CD4-positive, alpha-beta T cell treated with Interleukin-4 for 4 hours (primary cell): ENCODE measurements at places on chromosomes 1 and 21.

GRCh38 chr1:108357802-108358201 is 92.3 kb upstream of the NBPF6 start:
- DNase-seq = no peak

GRCh38 chr1:216390956-216391355 is 32.3 kb downstream of the USH2A start:
- DNase-seq = no peak

DNA sequence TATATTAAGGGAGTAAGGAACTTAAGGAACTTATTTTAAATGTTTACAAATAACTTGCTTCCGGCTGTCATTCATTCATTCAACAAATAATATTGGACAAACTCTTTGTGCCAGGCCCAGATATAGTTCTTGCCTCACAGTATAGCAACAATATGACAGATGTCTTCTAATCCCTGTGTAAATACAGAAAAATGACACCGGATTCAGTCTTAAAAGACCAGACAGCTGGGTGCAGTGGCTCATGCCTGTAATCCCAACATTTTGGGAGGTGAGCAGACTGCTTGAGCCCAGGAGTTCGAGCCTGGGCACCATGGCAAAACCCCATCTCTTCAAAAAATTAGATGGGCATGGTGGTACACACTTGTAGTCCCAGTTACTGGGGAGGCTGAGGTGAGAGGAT is 23.7 kb downstream of the EIF2B3 start:
- DNase-seq = no peak

DNA sequence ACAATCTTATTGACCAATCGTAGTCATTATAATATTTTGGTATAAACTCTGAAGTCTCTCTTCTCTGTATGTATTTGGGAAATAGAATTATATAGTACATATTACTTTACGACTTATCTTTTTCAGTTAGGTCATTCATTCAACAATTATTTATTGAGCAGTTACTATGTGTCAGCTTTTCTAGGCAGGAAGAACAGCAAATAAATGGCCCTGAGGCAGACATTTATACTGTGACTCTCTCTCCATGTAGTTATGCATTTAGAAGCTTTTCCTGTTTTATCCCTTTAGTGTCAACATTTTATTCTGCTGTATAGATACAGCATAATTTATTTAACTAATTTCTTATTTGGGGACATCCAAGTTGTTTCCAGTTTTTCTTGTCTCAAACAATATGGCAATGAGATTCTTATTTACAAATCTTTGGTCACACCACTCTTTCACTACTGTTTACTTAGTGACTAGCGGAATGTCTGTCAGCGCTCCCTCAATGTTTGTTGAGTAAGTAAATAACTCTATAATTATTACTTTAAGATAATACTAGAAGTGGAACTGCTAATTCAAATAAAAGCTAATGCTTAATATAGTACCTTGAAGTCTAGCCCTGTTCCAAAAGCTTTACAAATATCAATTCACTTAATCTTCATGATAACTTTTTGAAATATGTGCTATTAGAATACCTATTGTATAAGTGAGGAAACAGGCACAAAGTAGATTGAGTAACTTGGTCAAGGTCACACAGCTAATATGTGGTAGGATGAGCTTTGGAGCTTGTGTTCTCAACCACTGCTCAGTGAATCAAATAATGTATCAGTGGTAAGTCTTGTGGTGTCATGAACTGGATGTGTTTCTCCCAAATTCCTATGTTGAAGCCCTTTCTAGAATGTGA is 465.6 kb downstream of the SIPA1L2 start:
- no peak for DNase-seq

DNA sequence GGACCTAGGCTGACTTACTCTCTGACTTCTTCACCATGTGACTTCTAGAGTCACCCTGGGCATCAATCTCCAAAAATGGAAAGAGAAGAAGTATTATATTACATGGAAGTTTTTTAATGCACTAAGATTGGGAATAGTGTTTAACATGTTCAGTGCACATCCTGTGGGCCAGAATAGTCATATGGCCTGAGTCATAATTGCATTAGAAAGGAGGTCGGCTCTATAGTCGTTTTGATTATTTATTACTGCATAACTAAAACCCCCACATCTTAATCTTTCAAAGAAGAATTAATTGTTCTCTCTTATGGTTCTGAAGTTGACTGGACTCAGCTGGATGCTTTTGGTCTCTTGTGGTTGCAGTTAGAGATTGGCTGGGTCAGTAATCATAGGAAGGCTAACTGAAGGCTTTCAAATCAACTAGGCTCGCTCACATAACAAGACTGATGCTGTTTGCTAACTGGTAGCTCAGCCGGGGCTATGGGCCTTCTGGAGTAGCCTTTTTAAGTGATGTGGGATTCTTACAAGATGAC is 810.6 kb upstream of the ADGRL4 start:
- DNase-seq = no peak

- no peak for DNase-seq
These were observed 594.3 kb downstream of the KIF26B start for GRCh38 chr1:245749053-245749452.

DNA sequence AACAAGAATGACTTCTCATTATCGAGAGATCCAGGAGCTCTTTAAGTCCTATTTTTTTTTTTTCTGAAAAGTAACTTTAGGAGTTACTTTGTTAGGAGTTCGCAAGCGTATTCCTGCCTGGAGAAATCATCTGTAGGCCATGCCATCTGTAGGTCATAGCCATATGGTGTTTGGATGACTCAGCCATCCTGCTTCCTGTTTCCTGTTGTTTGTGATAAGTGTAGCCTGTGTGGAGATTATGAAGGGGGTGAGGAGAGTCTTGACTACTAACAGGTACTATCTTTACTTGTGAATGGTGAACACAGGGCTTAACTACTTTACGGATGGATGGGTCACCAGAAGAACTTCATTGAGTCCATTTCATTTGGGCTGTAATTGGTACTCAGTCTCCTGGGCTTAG is 327.2 kb downstream of the PTPRU start:
- no peak for DNase-seq

DNA sequence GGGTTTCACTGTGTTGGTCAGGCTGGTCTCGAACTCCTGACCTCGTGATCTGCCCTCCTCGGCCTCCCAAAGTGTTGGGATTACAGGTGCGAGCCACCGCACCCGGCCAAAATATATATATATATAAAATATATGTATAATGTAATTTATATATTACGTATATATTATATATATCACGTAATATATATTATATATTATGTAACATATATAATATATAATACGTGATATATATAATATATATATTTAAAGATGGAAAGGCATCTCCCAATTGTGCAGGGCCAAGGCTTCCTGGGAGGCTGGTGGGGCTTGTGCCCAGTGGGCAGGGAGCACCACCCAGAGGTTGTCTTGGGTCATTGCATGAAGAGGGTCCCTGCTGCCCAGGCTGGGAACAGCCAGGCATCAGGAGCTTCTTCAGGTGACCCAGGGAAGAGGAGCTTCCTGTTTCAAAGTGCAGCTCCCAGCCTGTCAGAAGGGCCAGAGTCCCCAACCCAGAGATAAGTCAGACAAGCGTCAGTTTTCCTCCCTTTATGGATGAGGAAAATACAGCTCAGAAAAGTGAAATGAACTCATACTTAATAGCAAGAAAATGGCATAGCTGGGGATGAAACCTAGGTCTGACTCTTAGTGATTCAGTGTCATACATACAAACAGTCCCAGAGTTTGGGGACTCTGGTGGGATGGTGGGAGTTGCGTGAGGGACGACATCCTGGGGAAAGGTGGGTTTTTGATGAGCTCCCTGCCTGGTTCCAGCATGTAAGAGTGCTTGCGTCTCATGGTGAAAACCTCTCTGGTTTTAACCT is 12.0 kb downstream of the UBE2Q1 start:
- peak; percentile 32 for DNase-seq

DNA sequence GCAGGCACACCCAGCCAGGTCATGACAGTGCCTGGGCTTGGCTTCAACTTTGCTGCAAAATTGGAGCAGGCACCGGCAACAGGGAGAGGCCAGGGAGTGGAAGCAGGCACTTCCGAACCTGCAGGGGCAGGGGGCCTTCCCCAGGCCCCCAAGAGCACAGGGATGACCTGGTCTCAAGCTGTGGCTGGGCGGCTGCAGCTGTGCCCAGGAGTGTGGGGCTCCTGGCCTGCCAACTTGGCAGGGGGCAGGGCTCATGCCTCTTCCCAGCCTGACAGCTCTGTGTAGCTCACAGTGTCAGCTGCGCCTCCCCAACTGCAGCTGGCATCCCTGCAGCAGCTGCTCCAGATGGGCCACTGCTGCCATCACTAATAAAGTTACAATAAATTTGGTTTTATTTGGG is 51.5 kb upstream of the SCYL3 start:
- DNase-seq = no peak

DNA sequence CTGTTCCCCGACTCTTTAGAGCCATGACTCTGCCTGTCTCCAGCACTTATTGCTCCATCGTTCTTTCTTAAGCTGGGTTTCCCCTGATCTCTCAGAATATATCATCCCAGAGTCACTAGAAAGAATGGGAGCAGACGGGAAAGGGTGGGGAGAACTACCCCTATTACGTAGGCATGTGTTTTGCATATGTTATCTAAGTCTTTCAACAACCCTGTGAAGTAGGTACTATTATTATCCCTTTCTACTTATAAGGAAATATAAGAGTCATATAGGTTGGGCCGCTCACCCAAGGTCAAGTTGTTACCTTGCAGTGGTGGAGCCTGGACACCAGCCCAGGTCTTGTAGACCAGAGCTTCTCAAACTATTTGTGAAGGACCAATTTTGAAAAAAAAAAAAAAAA is 38.7 kb downstream of the ELF3 start:
- no peak for DNase-seq

GRCh38 chr1:37484325-37485051 is 10.1 kb downstream of the ZC3H12A start:
- DNase-seq = no peak

DNA sequence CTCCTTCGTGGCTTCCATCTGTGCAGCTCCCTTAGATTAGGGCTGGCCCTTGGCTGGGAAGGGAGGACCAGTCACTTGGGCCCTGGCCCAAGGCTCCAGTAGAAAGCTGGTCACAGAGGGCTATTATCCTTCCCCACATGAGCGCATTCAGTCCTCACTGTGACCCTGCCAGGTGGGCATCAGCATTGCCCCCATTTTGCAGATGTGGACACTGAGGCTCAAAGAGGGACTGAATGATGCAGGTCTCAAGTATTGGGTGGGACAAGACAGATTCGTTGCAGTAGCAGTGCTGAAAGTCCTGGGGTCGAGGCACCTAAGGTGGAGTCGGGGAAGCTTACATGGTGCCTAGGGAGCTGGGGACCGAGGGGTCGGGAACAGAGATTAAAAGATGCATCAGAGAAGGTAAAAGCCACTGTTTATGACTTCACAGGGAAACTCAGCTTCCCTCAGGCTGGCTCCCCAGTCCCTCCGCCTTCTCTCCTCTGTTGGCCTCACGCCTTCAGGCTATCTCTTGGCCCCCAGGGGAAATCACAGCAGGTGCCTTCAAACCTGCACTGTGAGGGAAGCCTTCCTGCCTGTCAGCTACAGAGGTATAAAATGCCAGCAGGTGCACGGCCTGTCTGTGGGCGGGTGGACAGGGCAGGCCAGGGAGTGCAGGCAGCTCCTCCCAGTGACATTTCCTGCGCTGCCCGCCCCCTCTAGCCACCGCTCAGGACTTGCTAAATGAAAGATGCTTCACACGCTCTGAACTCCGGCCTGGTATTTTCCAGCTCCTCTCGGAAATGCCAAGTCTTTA is 178.4 kb downstream of the GRIK3 start:
- DNase-seq = no peak

- DNase-seq = no peak
These were observed 62.8 kb upstream of the BCAR3 start for GRCh38 chr1:93744299-93744988.
